Activated naive CD4-positive, alpha-beta T cell treated with anti-CD3 and anti-CD28 coated beads, Interleukin-2, amount 10 ng/mL, durations not matched to agents 7 days and 5 days (primary cell): ENCODE measurements at places on chromosomes 5 and 9.

DNA sequence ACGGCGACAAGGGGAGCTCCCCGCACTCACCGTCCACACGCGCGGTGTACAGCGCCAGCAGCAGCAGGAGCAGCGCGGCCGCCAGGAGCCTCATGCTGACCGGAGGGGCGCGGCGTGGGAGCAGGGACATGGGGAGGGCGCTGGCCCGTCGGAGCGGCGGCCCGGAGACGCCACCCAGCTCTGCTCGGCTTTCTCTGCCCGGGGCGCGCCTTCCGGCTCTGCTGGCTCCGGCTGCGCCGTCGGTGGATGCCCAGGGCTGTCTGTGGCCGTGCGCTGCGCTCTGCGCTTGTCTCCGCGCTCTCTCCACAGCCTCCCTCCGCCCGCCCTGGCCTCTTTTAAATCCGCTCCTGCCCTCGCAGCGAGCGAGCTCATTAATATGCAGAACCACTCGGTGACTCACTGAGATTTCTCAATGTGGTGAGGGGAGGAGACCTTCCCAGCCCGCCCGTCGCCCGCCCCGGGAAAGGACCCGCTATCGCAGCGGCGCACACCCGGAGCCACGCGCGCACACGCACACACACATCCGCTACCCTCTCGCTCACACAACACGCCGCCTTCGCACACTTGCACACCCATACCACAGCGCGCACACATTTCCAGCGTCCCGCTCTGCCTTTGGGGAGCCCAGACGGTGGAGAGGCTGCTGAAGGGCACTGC is at the start of gene CXCL14:
TSS of gene CXCL14 (minus strand) at position 307 of the 657 bp plus-strand sequence. CDS start at position 94, 213 bp downstream.
- DNase-seq: no peak

DNA sequence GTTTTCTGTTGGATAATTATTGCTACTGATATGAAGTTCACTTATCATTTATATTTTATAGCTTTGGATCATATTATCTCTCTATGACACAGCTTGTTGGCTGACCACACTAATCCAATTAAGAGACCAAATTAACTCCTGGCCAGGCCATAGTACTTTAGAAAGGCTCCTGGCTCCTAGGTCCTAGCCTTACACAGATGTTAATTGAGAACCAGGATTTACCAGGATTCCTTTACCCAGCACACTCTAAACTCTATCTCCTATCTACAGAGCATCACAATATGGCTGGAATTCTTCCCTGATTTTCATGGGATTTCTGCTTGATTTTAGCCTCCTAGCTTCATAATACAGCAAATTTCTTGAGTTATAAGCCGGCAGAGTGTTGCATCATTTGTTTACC is 80.3 kb downstream of the SLCO6A1 start:
- no peak for DNase-seq

- DNase-seq: no peak
Measured at GRCh38 chr9:81759680-81760215, 70.4 kb upstream of the TLE1 start.

DNA sequence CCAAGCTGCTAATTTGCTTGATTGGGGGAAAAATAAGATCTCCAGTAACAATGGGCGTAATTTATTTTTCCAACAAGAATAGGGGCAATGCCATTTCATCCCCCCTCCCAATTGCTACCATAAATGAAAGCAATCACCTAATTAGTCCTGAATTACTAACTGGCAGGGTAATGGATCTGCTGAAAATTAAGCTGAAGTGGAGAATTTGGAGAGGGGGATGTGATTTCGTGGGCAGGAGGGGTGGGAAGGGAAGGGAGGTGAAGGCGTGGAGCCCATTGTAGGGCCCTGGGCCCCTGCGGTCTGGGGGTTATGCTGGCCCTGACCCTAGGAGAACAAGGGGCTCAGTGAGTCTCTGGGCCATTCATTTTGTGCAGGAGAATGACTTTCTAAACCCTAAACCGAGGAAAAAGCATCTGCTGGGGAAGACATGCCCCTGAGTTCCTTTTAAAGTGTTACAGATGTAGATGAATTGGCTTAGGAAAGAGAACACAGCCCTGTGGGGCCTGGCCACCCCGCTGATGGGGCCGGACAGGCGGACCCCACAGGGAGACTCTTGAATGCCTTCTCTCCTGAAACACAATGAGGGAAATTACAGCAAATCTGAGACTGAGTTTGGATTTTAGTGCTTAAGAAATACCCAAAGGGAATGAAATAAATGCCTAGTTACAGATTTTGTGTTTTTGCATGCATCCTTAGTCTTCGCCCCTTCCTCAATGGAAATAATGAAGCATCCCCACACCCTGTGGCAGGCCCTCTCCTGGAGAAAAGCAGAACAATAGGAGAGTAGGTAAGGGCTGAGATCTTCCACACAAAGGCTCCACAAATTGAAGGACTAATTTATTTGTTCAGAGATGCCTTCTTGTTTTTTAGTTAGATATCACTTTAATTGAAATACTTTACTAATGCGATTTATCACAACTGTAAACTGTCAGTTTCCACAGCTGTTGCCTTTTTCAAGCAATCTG is 143.2 kb downstream of the PSAT1 start:
- DNase-seq: no peak

DNA sequence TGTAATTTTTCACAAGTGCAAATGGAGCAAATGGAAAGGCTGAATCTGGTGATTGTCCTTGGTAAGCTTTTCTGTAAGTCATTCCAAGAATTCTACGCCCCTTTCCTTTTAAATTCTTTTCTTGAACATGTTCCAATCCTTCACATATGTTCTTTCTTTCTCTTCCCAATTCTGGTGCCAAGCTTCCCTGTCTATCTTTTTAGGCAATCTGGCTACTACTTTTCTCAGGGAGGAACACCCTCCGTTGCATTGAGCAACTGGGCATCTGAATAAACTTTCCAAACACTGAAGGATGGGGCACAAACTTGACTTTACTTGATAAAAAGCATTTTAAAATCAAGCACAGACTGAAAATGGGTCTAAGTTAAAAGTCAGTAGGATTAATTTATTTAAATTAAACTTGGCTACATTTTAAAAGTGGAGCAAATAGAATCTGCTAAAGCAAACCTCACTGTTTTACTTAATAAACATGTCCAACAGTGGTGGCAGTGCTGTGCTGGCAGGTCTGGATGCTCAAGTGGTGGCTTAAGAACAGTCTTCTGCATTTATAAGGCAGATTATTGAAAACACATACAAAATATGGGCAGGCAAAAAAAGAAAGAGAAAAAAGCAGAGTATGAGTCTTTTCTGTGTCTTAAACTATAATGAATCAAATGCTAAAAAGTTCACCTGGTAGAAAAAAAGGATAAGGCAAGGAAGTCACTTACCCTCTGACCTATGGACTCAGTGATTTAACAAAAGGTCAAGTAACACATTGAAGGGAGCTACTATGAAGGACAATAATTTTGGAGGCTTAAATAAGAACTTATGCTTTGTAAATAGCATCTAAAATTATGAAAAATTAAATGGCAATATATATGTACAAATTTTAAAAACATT is 5.4 kb downstream of the ELL2 start:
- DNase-seq: no peak
